ENCODE measurements at places on chromosomes 5 and 9. TPM values are rescaled to one million over a fixed set of nuclear protein-coding genes. Genes with fewer than 3 reads are reported as not detected.
A peak's percentile ranks its signal among the peaks of the same experiment; 100 is the strongest.

DNA sequence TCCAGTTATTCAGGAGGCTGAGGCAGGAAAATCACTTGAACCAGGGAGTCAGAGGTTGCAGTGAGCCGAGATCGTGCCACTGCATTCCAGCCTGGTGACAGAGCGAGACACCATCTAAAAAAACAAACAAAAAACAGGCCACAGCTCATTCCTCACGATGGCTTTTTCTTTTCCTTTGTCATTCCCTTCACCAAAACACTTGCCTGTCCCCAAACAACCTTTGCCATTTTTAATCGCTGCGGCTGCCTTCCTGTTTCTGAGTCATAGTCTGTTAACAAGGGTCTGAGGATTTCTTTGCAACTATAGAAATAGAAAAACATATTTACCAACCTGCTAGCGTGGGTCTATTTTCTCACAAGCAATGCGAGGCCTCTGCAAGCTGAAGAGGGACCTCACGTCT, 123.0 kb upstream of the FSTL4 start:
- no peaks in the 10 kb centered on the region for H3K27me3 ChIP-seq
- DNase-seq, result no peak
- no peak overlapping the region for H3K4me3 ChIP-seq
- peaks cover 5% of the 10 kb centered on the region for H3K4me1 ChIP-seq
- H3K36me3 ChIP-seq, result no peaks in the 10 kb centered on the region
- H3K27ac ChIP-seq, result no peak overlapping the region

Gene TMOD1
- 37.0 TPM for total RNA-seq

Gene IFNA2
- total RNA-seq, result not detected

DNA sequence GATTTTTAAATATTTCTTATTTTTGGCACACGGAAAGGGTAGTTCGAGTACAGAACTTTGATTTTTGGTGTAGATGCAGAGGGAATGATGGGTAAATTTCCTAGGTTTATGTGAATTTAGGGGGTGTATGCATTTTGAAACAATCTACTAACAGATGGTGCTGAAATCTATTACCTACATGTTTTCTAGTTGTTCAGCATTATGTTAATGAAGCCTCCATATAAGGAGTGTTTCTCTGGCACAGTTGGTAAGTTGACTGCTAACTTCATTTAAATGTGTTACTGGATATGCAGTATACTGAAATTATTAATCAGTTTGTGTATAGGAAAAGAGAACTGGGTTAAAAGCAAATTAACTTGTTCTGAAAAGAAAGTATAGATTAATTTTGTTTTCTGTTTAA, 17.5 kb downstream of the SUB1 start:
- no peak overlapping the region for H3K27ac ChIP-seq
- H3K27me3 ChIP-seq, result no peaks in the 10 kb centered on the region

GRCh38 chr5:42059778-42060464, 134.8 kb downstream of the FBXO4 start:
- H3K4me1 ChIP-seq, result no peaks in the 10 kb centered on the region
- H3K4me3 ChIP-seq, result no peak overlapping the region
- H3K27me3 ChIP-seq, result no peaks in the 10 kb centered on the region
- H3K27ac ChIP-seq, result no peak overlapping the region

GRCh38 chr5:139875957-139876356, 80.3 kb downstream of the PSD2 start:
- no peaks in the 10 kb centered on the region for H3K27me3 ChIP-seq
- DNase-seq, result no peak
- H3K4me1 ChIP-seq, result no peaks in the 10 kb centered on the region
- H3K36me3 ChIP-seq, result no peaks in the 10 kb centered on the region

- H3K36me3 ChIP-seq, result no peaks in the 10 kb centered on the region
- no peaks in the 10 kb centered on the region for H3K27me3 ChIP-seq
- no peak overlapping the region for H3K4me3 ChIP-seq
- no peaks in the 10 kb centered on the region for H3K4me1 ChIP-seq
- DNase-seq, result no peak
These were observed 477.0 kb upstream of the RGMB start for GRCh38 chr5:98296426-98296825.

DNA sequence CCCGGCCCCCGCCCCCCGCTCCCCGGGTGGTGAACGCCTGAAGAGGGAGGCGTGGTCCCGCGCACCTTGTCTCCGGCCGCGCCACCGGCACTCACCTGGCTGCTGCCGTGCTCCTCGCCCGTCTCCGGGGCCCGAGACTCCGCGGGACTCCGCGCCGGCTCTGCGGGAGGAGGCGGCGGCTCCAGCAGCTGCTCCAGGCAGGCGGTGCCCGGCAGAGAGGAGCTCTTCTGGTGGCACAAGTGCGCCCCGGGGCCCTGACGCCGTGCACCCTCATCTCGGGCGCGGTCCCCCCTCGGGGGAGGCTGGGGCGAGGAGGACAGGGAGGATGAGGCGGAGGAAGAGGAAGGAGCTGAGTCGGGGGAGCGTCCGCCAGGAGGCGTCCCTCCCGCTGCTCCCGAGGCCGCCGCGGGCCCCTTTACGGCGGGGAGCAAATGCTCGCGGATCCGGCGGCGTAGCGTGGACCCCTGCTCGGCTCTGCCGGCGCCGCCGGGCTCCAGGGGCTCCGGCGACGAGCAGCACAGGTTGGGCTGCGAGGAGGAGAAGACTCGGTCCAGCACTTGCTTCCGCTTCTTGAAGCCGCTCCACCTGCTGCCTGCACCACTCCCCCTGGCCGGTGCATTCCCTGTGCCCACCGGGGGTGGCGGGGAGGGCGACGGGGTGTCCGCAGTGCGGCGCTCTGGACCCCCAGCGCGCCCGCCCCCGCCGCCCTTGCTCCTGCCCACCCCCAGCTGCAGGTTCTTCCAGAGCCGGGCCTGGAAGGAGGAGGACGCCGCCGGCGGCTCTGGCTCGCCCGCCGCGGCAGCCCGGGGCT, 928 bp downstream of the MCTP1 start:
- H3K27ac ChIP-seq, result no peak overlapping the region
- peaks cover 4% of the 10 kb centered on the region for H3K4me1 ChIP-seq
- no peaks in the 10 kb centered on the region for H3K27me3 ChIP-seq
- peak overlapping the region; percentile 21 for H3K4me3 ChIP-seq
- no peaks in the 10 kb centered on the region for H3K36me3 ChIP-seq

DNA sequence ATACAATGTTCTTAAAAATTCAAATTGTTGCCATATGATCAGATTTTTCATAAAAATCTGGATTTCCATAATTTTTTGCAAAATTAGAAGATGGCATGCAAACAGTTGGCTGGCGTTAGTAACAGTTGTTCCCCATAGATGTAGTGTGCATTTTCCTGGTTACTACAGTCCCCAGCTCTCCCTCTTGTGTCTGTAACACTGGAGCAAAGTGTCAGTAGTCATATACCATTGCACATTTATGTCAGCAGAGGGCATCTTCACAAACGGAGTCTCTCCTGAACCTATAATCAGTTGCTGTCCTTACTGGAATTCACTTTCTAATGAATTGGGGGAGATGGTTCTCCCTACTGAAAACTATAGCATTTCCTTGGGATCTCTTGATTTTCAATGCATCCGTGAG, 44.7 kb upstream of the DMAC1 start:
- no peak overlapping the region for H3K4me3 ChIP-seq
- H3K4me1 ChIP-seq, result no peaks in the 10 kb centered on the region
- H3K36me3 ChIP-seq, result no peaks in the 10 kb centered on the region
- no peaks in the 10 kb centered on the region for H3K27me3 ChIP-seq
- no peak overlapping the region for H3K27ac ChIP-seq

DNA sequence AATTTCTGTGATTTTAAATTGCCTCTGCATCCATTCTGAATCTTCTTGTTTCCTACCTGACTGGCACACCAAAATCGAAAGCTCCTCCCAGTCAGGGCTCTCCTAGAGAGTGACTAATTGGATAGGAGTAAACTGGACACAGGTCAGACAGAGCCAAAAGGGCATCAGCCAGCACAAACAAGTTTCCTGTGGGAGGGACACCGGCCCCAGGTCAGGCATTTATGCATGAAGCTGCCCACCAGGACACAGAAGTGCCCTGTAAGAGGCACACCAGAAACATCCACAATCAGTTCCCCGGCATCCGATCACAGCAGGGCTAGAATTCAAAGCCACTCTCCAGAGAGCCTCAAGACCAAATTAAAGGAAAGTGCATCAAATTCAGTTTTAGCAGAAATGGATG, 78.4 kb downstream of the SFXN1 start:
- no peaks in the 10 kb centered on the region for H3K4me1 ChIP-seq
- no peak for DNase-seq
- H3K4me3 ChIP-seq, result no peak overlapping the region
- no peak overlapping the region for H3K27ac ChIP-seq
- no peaks in the 10 kb centered on the region for H3K27me3 ChIP-seq
- no peaks in the 10 kb centered on the region for H3K36me3 ChIP-seq

- no peak for DNase-seq
- H3K27me3 ChIP-seq, result no peaks in the 10 kb centered on the region
- H3K27ac ChIP-seq, result no peak overlapping the region
- H3K4me3 ChIP-seq, result no peak overlapping the region
- H3K36me3 ChIP-seq, result no peaks in the 10 kb centered on the region
These were observed 13.4 kb downstream of the HSPA5 start for GRCh38 chr9:125227761-125228160.

Gene SPATA31E1
- total RNA-seq, result not detected

Gene RANBP17
- 26.5 TPM for total RNA-seq

DNA sequence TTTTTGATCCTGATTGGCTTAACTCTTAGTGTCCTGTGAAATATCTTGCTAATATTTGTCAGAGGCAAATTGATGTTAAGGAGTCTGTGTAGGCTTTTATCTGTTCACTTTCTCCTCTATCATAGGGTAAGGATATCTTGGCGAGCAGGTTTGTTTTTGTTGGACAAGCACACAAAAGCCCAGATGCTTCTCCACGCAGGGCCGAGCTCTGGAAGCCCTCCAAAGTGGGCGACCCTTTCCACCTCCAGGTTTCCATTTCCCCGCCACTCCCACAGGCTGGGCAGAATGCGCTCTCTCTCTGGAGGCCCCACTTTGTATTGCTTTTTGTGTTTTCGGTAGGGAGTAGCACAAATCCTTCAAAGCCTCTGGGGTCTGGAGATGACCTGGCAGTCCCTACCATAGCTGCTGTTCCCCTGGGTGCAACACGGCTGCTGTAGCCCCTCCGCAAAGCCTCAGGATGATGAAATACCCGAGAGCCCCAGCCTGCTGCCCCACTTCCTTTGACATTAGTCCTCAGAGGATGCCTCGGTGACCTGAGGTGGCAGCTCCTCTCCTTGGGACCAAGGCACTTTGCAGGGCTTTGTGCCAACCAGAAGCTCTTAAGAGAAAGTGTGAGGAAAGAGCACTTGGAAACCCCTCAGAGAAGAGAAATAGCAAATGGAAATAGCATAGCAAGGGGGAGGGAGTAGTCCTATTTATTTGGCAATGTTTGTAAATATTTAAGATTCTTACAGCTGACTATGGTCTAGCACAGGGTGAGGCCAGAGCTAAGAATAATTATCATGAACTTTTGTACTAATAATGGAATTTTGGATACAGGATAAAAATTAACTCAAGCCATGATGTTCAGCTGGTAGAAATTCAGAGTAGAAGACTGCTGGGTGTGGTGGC, 122.8 kb downstream of the ARHGEF28 start:
- no peaks in the 10 kb centered on the region for H3K27me3 ChIP-seq
- H3K27ac ChIP-seq, result peak overlapping the region; percentile 93
- no peaks in the 10 kb centered on the region for H3K36me3 ChIP-seq

DNA sequence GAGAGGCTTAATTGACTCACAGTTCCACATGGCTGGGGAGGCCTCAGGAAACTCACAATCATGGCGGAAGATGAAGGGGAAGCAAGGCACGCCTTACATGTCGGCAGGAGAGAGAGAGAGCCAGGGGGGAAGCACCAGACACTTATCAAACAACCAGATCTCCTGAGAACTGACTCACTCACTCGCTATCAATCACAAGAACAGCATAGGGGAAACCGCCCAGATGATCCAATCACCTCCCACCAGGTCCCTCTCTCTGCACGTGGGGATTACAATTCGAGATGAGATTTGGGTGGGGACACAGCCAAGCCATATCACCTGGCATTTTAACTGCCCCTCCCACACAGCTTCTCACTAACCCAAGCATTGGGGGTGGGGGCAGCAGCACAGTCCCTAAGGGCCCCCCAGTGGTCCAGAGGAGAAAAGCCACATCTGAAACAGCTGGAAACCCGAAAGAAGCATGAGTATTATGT, 76.1 kb upstream of the ASS1 start:
- no peak for DNase-seq
- no peak overlapping the region for H3K27ac ChIP-seq
- H3K27me3 ChIP-seq, result no peaks in the 10 kb centered on the region
- H3K4me3 ChIP-seq, result no peak overlapping the region

Gene PCDHAC2
- 4.2 TPM for total RNA-seq

Gene SPATA31D1
- total RNA-seq, result not detected

- no peak overlapping the region for H3K4me3 ChIP-seq
- H3K27ac ChIP-seq, result no peak overlapping the region
- H3K4me1 ChIP-seq, result peaks cover 14% of the 10 kb centered on the region
- no peaks in the 10 kb centered on the region for H3K27me3 ChIP-seq
- no peaks in the 10 kb centered on the region for H3K36me3 ChIP-seq
These were observed 1.6 kb upstream of the LMAN2 start for GRCh38 chr5:177353093-177353492.

GRCh38 chr5:57863661-57864060, 381.1 kb upstream of the ACTBL2 start:
- H3K27ac ChIP-seq, result no peak overlapping the region
- H3K4me3 ChIP-seq, result no peak overlapping the region
- H3K36me3 ChIP-seq, result no peaks in the 10 kb centered on the region

GRCh38 chr9:112149211-112149610, 25.9 kb downstream of the SUSD1 start:
- H3K36me3 ChIP-seq, result no peaks in the 10 kb centered on the region
- H3K4me3 ChIP-seq, result no peak overlapping the region
- H3K4me1 ChIP-seq, result no peaks in the 10 kb centered on the region
- no peak overlapping the region for H3K27ac ChIP-seq
- no peaks in the 10 kb centered on the region for H3K27me3 ChIP-seq

- peaks cover 20% of the 10 kb centered on the region for H3K4me1 ChIP-seq
- H3K36me3 ChIP-seq, result no peaks in the 10 kb centered on the region
- H3K27ac ChIP-seq, result no peak overlapping the region
- H3K4me3 ChIP-seq, result no peak overlapping the region
These were observed 225.4 kb downstream of the EBF1 start for GRCh38 chr5:158874343-158874742.

Data from thyroid gland (tissue), 4 donors.